ENCODE measurements at places on chromosomes 2 and 18.

DNA sequence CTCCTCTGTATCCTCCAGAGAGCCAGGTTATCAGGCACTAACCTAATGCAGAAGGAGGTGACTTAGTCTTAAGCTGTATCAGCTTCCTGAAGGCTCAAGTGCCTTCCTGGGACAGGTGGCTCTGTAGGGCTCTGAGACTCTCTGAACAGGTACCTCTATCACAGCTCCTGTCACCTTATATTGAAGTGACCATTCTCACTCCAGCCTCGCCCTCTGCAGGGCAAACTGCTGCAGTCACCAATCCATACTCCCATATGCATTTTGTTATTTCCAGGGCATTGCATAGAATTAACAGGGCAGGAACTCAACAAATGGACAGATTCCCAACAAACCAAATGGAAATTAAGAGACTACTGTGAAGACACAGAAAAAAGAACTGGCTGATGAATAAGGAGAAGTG, 203.0 kb upstream of the REV1 start:
- H3K36me3 ChIP-seq = no peaks in the 10 kb centered on the region
- H3K27me3 ChIP-seq = no peaks in the 10 kb centered on the region
- DNase-seq = peak; percentile 11
- H3K27ac ChIP-seq = no peak overlapping the region

GRCh38 chr2:15749460-15750432, 158.1 kb downstream of the DDX1 start:
- no peak for DNase-seq
- H3K4me3 ChIP-seq = no peak overlapping the region
- peaks cover 13% of the 10 kb centered on the region for H3K4me1 ChIP-seq

DNA sequence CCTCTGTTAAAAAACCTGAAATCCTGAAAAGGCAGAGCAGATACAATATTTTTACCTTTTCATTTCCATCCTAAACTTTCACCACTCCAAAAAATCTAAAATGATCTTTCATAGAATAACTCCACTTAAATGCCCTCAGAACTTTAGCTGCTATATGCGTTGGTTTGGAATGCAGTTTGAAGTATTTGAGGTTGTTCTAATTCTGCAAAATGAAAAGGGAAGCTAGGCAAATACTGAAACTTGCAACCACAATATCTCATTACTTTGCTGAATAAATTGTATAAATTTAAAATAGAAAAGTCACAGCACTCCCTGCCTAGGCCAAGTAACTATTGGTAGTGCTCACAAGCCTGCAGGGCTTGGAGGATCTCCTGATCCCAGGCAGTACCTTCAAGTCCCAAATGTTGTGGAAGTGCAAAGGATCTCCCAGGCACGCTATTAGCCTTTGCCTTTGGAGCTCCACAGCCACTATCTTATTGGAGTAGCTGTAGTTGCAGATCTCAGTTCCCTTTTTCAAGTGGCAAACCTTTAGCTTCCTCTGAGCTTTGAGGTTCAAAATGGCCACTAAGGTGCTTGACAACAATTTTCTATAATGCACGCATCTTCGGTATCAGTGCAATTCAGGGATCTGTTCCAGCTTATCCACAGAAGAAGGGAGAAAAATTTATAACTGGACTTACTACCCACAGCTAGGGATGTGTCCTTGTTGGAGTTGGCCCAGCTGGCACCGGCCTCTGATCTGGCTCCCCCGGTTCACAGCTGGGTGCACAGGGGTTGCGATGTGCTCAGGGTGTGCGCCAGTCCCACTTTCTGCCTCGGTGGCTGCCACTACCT, 43.4 kb upstream of the ANKRD62 start:
- no peak overlapping the region for H3K27ac ChIP-seq
- no peaks in the 10 kb centered on the region for H3K4me1 ChIP-seq
- no peak for DNase-seq
- no peaks in the 10 kb centered on the region for H3K27me3 ChIP-seq
- H3K36me3 ChIP-seq = no peaks in the 10 kb centered on the region

- H3K27me3 ChIP-seq = no peaks in the 10 kb centered on the region
- DNase-seq = no peak
- no peak overlapping the region for H3K27ac ChIP-seq
- no peak overlapping the region for H3K4me3 ChIP-seq
Measured at GRCh38 chr2:42103829-42104228, 56.0 kb downstream of the PKDCC start.

DNA sequence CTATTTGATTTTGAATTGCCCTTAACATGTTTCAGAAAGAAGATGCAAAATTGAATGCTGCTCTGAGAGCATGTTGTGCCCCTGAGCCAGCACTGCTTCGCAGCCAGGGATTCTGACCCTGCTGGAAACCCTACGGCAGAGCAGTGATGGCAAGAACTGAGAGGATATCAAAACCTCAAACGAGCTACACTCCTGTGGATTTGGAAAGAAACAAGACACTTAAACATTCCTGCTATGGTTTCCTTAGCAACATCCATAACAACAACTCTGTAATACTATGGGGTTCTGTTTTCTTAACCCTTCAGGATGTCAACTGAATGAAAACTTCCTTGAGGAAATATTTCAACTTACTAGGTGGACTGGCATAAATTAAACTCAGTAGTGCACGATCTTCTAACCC, 649.1 kb downstream of the NYAP2 start:
- H3K4me1 ChIP-seq = no peaks in the 10 kb centered on the region
- H3K27ac ChIP-seq = no peak overlapping the region
- no peaks in the 10 kb centered on the region for H3K36me3 ChIP-seq
- no peak for DNase-seq
- no peaks in the 10 kb centered on the region for H3K27me3 ChIP-seq

DNA sequence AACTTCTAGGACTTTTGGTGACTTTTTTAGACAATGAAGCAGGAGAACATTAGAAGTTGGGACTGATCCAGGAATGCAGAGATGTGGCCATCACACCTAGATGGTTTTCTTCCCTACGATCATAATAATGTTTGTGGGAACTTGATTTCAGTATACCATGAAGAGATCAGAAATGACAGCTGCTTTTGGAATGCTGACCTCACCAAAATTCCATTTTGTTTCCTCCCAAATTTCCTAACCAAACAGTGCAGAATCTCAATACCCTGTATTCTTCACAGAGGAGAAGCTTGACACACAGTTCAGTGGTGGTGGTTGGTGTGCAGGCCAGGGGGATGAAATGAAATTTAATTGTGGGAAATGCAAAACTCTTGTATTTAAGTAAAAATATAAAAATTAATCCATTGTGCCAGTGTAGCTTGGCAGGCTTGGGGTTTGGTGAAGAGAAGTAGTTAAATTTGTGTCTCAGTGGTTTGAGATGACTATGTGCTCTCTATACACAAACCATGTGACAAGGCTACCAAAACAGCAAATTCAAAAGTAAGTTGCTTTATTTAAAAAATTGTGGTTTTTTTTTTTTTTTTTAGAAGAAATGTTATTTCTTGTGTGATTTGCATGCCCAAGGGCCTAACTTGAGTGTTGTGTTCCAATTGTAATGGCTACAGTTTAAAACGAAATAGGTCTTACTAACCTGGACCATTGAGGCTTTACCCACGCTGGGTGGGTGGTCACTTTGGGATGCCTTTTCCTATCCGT, 252.4 kb downstream of the LPIN1 start:
- DNase-seq = no peak
- H3K4me3 ChIP-seq = no peak overlapping the region
- no peaks in the 10 kb centered on the region for H3K27me3 ChIP-seq
- no peak overlapping the region for H3K27ac ChIP-seq
- no peaks in the 10 kb centered on the region for H3K4me1 ChIP-seq

- no peak overlapping the region for H3K4me3 ChIP-seq
- no peak overlapping the region for H3K27ac ChIP-seq
- H3K36me3 ChIP-seq = no peaks in the 10 kb centered on the region
- DNase-seq = no peak
- H3K27me3 ChIP-seq = no peaks in the 10 kb centered on the region
- H3K4me1 ChIP-seq = no peaks in the 10 kb centered on the region
Measured at GRCh38 chr2:61116302-61116701, 45.7 kb upstream of the C2orf74 start.

GRCh38 chr18:72840109-72840508, 27.7 kb downstream of the NETO1 start:
- no peaks in the 10 kb centered on the region for H3K4me1 ChIP-seq
- H3K27me3 ChIP-seq = no peaks in the 10 kb centered on the region
- DNase-seq = no peak
- no peak overlapping the region for H3K4me3 ChIP-seq
- H3K36me3 ChIP-seq = no peaks in the 10 kb centered on the region
- no peak overlapping the region for H3K27ac ChIP-seq

- no peaks in the 10 kb centered on the region for H3K27me3 ChIP-seq
- H3K27ac ChIP-seq = no peak overlapping the region
- H3K36me3 ChIP-seq = no peaks in the 10 kb centered on the region
- H3K4me3 ChIP-seq = no peak overlapping the region
Measured at GRCh38 chr2:151297882-151298281, 8.4 kb upstream of the NMI start.

GRCh38 chr2:120432976-120433815, 87.3 kb downstream of the INHBB start:
- no peak for DNase-seq
- H3K4me1 ChIP-seq = peaks cover 9% of the 10 kb centered on the region
- no peaks in the 10 kb centered on the region for H3K36me3 ChIP-seq
- no peak overlapping the region for H3K4me3 ChIP-seq
- H3K27ac ChIP-seq = no peak overlapping the region
- no peaks in the 10 kb centered on the region for H3K27me3 ChIP-seq

DNA sequence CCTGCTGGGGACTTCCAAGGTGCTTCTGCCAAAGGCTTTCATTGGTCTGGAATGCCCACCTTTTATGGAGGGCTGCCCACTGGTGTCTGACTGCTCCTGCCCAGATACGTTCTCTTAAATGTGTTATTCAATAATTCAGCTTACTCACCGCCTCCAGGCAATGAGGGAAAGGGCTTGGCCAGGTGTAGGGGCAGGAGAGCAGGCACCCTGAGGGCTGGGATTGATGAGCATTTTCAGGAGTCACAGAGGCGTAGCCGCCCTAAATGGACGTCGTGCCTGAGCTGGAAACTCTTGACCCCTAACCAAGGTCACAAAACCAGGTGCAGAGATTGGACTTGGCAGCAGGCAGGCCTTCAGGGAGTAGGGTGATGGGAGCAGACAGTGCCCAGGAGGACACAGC, 26.8 kb downstream of the MAL start:
- H3K4me3 ChIP-seq = no peak overlapping the region
- no peak overlapping the region for H3K27ac ChIP-seq
- H3K27me3 ChIP-seq = no peaks in the 10 kb centered on the region
- no peaks in the 10 kb centered on the region for H3K36me3 ChIP-seq
- no peak for DNase-seq

- H3K27ac ChIP-seq = no peak overlapping the region
- no peak for DNase-seq
- no peaks in the 10 kb centered on the region for H3K27me3 ChIP-seq
Measured at GRCh38 chr18:56770873-56771272, 119.7 kb downstream of the WDR7 start.

GRCh38 chr2:3344897-3345296, 32.7 kb downstream of the EIPR1 start:
- peaks cover 3% of the 10 kb centered on the region for H3K36me3 ChIP-seq
- no peak overlapping the region for H3K4me3 ChIP-seq
- DNase-seq = no peak
- no peak overlapping the region for H3K27ac ChIP-seq

GRCh38 chr2:121061633-121062032, 223.4 kb downstream of the TFCP2L1 start:
- no peak overlapping the region for H3K4me3 ChIP-seq
- H3K27me3 ChIP-seq = no peaks in the 10 kb centered on the region
- no peak overlapping the region for H3K27ac ChIP-seq
- H3K36me3 ChIP-seq = no peaks in the 10 kb centered on the region

DNA sequence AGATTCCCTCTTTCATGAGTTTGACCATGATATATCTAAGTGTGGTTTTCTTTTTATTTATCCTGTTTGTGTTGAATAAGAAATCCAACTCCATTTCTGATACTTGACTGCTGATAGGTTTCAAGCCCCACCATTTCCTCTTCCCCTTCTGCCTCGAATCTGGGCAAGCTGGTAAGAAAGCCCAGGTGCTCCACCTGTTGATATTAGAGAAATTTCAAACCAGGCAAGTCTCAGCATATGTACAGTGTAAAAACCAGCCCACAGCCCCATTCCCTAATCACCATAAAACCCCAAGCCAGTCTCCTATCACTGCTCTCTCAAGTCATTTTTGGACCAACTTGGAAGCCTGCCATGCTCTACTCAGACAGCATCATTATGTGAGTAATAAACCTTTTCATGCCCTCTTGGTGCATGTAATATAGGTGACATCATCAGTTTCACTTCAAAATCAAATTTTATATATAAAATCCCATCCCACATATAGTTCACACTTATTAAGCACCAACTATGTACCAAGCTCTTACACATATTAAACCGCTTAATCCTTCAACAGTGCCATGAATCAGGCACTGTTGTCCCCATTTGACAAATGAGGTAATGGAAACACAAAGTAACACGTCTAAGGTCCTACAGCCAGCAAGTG, 46.6 kb downstream of the SMAD2 start:
- no peak for DNase-seq
- no peak overlapping the region for H3K4me3 ChIP-seq
- no peak overlapping the region for H3K27ac ChIP-seq

DNA sequence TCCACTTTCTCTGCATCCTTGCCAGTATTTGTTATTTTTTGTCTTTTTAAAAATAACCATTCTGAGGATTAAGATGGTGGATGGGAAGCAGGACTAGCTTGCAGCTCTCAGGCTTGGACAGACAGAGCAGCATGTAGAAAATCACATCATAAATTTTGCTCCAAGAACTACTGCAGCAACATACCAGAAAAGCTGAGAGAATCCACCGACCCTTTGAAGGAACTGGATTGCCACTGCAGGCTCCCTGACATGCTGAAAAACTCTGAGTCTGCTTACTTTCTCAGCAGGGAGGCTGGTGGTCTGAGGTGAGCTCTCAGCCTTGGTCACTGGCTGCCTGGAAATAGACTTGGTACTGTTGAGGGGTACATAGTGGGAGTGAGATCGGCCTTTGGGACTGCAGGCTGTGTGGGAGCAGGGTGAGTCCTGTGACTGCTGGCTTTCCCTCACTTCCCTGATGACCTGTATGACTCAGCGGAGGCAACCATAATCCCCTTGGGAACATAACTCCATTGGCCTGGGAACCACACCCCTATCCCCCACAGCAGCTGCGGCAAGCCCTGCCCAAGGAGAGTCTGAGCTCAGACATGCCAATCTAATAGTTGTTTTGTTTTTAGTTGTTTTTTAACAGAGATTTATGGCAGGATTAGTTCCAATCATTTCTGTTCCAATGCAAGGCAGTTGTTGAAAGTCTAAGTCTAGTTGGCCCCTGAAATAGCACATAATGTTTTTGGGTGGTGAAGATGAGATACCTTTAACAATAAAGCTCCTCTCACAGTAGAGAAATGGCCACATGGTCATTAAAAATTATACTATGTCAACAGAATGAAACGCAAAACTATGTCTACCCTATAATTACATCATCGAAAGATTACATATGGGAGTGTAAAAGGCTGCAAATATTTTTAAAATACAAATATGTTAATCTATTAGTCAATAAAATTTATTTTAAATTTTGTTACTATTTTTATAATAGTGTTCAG, 414.2 kb upstream of the CHAC2 start:
- no peak overlapping the region for H3K27ac ChIP-seq
- 0 out of 2 replicates have a peak, but pooled peaks cover 1% of the 10 kb centered on the region for H3K4me1 ChIP-seq
- H3K4me3 ChIP-seq = no peak overlapping the region
- DNase-seq = no peak
- H3K27me3 ChIP-seq = no peaks in the 10 kb centered on the region
- H3K36me3 ChIP-seq = no peaks in the 10 kb centered on the region

GRCh38 chr2:15059870-15060512, 427.5 kb downstream of the LRATD1 start:
- no peak overlapping the region for H3K4me3 ChIP-seq
- no peaks in the 10 kb centered on the region for H3K36me3 ChIP-seq
- DNase-seq = no peak
- H3K27me3 ChIP-seq = no peaks in the 10 kb centered on the region
- H3K4me1 ChIP-seq = no peaks in the 10 kb centered on the region

GRCh38 chr18:37499044-37499443, 66.6 kb downstream of the CELF4 start:
- peaks cover 3% of the 10 kb centered on the region for H3K4me1 ChIP-seq
- DNase-seq = no peak
- no peaks in the 10 kb centered on the region for H3K27me3 ChIP-seq
- H3K4me3 ChIP-seq = no peak overlapping the region
- no peak overlapping the region for H3K27ac ChIP-seq

Data from iPS DF 6.9 (cell line).